Activated CD8-positive, alpha-beta T cell treated with anti-CD3 and anti-CD28 coated beads for 36 hours (primary cell): ENCODE measurements at places on chromosomes 6 and 20. TPM values are rescaled to one million over a fixed set of nuclear protein-coding genes. Genes with fewer than 3 reads are reported as not detected.

- DNase-seq = peak; percentile 64
Observed at GRCh38 chr6:16129623-16130401, 926 bp downstream of the MYLIP start.

DNA sequence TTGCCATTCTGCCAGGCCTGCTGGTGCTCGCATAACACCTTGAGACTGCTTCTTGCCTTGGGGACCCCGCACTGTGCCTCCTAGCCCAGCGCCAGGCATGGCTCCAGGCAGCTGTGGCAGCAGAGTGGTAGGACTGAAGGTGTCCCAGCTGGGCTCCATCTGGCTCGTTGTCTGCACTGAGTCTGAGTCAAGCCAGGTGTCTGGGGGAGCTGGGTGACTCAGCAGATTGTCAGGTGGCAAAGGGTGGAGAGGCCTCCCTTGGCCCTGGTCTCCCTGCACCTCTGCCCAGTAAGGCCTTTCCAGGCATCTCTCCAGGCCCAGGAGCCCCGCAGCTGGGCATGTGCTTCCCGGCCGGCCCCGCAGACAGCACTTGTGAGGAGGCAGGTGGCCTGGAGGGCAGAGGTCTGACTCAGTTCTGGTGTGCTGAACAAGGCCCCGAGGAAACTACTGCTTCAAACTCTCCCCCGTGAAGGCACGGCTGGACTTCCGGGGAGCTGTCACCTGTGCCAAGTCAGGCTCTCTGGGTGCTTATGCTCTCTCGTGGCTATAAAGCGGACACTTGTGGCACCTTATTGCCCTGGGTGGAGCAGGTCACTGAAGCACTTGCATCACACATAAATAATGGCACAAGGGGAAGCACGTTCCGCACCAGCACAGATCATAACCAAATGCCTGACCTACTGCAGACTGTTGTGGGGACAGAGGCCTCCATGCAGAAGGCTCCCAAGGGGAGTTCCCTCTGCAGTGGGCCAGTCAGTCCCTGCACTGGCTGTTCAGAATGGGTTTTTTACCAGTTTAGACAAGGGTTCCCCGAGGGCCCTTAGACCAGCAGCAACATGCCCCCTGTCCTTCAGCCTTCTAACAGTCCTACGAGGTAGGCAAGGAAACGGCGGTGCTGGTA is 27.5 kb downstream of the FOXC1 start:
- no peak for DNase-seq

- peak; percentile 29 for DNase-seq
Observed at GRCh38 chr6:39225543-39225942, 3.7 kb downstream of the KCNK5 start.

Gene DEFB124
- total RNA-seq = not detected

DNA sequence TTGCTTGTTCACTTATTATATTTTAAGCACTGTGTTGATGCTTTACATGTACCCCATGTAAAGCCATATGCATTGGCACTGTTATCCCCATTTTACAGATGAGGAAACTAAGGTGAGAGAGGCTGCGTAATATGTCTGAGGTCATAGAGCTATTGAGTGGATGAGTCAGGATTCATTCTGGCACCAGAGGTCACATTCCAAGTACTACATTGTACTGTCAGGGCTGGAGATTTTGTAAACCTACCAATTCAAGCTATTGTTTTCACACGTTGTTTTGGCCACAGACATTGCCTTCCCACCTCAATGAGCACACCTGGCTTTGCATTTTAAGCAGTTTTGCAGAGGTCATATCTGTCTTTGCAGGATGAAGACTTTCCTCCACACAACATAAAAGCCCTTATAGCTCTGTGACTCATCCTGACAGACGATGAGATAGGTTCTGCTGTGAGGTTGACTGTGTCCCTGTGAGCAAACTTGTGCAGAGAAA is 33.2 kb downstream of the ANKS1A start:
- DNase-seq = no peak

DNA sequence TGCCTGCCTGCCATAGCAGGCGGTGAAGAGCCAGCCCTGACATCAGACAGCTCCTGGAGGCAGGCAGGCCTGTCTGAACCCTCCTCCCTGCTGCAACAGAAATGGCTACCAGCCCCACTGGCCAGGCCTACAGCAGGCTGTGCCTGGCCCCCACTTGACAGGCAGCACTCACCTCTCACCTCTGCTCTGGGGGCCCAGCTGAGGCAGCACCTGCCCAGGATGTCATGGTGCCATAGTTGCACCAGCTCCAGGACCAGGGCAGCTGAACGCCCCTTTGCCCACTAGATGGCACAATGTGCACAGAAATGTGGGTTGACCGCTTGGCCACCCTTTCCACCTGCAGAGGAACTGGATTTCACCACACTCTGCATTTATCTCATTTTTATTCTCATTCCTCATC is 30.6 kb downstream of the MRPL14 start:
- DNase-seq = peak; percentile 86

DNA sequence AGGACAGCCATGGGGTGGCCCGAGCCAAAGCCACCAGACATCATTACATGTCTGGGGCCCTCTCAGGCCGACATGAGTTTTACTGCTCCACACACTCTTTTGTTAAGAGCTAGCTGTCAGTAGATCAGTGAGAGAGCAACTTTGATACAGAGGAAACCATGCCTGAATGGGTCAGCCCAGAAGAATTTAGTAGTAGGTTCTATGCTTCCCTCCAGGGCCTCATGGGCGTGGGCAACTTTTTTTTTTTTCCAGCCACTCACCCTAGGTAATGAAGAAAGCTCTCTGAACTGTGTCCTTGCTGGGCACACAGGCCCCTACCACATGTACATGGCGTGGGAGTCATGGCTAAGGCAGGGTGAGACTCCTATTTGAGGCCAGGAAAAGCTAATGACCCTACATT is 38.8 kb downstream of the HLA-F start:
- DNase-seq = no peak

DNA sequence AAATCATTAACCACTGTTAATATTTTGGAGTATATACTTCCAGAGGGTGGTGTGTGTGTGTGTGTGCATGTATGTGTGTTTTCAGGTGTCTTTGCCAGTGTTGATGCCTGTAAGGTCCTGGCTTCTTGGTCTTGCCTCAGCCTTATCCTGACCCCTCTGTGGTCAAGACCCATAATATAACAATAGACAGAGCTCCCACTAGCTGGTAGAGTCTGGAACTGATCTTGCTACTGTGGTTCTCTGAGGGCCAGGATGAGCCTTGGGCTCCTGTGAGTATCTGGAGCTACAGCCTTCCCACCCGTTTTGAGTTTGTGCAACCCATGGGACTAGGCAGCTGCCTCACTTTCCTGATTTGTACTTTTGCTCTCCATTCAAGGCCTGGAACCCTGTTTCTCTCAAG is 191.0 kb downstream of the IBTK start:
- no peak for DNase-seq

DNA sequence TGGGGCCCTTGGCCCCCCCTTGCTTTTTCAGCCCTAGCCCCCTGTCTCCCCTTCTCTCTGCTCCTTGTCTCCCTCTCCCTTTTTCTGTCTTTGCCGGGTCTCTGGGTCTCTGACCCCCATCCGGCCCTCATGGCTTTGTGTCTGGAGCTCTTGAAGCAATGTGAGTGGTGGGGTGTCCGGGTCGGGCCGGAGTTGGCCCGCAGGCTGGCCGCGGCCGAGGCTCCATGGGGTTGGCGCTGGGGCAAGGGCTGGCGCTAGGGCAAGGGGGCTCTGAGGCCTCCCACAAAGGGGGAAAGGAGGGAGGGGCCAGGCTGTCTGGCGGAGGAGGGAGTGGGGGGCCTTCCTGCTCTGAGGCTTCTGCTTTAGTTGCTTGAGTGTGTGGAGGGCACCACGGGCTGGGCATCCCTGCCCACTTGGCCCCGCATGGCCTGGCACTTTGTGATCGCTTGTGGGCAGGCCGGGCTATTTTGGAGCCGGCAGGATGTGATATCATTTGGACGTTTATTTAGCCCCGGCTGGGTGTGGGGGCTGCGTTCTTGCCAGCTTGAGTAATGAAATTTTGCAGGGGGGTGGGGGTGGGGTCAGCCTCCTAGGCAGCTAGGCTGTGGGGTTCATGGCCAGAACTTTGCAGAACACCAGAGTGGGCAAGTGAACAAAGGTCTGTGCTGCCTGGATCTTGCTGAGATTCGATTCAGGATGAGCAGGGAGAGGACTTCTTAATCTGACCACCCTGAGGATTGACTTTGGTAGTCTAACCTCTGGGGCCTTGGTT is 78.7 kb upstream of the MYL9 start:
- peak; percentile 55 for DNase-seq
